ENCODE measurements at places on chromosomes 13 and 19.
A peak's percentile ranks its signal among the peaks of the same experiment; 100 is the strongest.

DNA sequence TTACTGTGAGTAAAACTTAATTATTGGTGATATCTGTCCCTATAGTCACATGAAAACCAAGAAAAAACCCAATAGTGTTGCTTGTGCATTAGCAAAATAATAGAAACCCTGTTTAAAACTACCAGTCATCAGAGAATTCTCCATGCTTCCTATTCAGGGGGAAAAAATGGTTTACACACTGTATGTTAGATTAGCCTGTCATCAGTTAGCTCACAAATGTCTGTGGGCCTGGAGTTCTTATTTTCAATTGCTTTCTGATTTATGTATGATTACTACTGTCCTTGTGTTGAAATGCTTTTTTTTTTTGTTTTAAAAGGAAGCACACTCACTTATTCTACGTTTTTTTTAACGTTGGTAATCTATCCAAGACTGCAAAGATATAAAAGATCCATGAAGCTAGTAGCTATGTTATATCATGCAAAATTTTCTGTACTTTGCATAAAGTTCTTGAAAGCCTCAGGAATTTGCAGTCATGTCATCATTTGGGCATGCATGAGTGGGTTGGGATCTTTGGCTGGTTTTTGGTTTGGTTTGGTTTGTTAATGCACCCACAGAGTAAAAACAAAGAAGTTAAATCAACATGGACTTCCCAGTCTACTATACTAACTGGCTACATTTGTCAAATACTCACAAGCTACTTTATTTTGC lies 25.9 kb downstream of the RXFP2 start:
- no peak overlapping the region for H3K4me3 ChIP-seq
- no peaks in the 10 kb centered on the region for H3K4me1 ChIP-seq
- H3K27ac ChIP-seq, result no peak overlapping the region
- no peak for DNase-seq

- DNase-seq, result no peak
- no peaks in the 10 kb centered on the region for H3K4me1 ChIP-seq
- no peaks in the 10 kb centered on the region for H3K27me3 ChIP-seq
Observed at GRCh38 chr13:20326809-20327208, 94.7 kb upstream of the GJB6 start.

- peak overlapping the region; percentile 44 for H3K4me3 ChIP-seq
- no peaks in the 10 kb centered on the region for H3K27me3 ChIP-seq
- H3K4me1 ChIP-seq, result peaks cover 11% of the 10 kb centered on the region
- no peak overlapping the region for H3K27ac ChIP-seq
Observed at GRCh38 chr19:4327877-4328242, 10.8 kb downstream of the STAP2 start.

DNA sequence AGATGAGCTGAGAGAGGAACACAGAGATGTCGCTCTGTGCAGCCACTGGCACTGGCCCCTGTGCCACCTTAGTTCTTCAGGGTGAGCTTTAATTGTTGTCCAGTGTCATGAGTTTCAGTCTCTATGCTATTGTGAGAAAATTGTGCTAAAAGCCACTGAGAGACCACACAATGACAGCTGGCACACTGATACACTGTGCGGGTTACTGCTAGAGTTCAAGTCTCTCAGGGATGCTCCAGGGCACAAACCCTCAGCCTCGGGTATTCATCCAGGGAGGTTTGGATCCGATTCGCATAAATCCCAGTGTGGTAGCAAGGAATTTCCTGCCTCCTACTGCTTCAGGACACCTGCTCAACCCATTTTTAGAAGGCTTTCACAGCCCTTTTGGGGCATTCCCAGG lies 68.1 kb upstream of the EDNRB start:
- no peak overlapping the region for H3K4me3 ChIP-seq
- H3K36me3 ChIP-seq, result no peaks in the 10 kb centered on the region
- DNase-seq, result no peak
- no peaks in the 10 kb centered on the region for H3K4me1 ChIP-seq

DNA sequence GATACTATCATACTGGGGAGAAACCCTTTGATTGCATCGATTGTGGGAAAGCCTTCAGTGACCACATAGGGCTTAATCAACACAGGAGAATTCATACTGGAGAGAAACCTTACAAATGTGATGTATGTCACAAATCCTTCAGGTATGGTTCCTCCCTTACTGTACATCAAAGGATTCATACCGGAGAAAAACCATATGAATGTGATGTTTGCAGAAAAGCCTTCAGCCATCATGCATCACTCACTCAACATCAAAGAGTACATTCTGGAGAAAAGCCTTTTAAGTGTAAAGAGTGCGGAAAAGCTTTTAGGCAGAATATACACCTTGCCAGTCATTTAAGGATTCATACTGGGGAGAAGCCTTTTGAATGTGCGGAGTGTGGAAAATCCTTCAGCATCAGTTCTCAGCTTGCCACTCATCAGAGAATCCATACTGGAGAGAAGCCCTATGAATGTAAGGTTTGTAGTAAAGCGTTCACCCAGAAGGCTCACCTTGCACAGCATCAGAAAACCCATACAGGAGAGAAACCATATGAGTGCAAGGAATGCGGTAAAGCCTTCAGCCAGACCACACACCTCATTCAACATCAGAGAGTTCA lies 12.9 kb upstream of the ZNF470 start:
- no peak for DNase-seq
- H3K27ac ChIP-seq, result no peak overlapping the region
- H3K27me3 ChIP-seq, result no peaks in the 10 kb centered on the region
- H3K4me1 ChIP-seq, result no peaks in the 10 kb centered on the region
- peaks cover 47% of the 10 kb centered on the region for H3K36me3 ChIP-seq

- no peaks in the 10 kb centered on the region for H3K36me3 ChIP-seq
- H3K4me1 ChIP-seq, result no peaks in the 10 kb centered on the region
- no peaks in the 10 kb centered on the region for H3K27me3 ChIP-seq
- no peak overlapping the region for H3K27ac ChIP-seq
- no peak for DNase-seq
Observed at GRCh38 chr13:49058761-49059160, 83.0 kb downstream of the FNDC3A start.

DNA sequence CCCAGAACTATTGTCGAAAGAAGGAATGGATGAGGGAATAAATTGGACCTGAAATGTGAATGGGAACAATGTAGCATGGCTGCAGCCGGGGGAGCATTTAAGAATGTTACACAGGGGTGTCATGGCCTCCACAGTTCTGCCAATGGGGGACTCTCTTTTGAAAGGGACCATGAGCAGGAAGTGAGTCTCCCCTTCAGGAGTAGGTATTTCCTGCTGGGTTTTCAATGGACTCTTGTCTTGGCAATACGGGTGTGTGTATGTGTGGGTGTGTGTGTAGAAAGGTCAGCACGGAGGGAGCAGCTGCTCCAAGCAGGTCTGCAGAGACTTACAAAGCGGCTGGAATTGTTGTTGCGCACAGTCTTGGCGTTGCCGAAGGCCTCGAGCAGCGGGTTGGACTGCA lies 24.4 kb downstream of the MYO1F start:
- H3K4me1 ChIP-seq, result no peaks in the 10 kb centered on the region
- H3K36me3 ChIP-seq, result no peaks in the 10 kb centered on the region
- H3K27ac ChIP-seq, result no peak overlapping the region
- peak; percentile 80 for DNase-seq

GRCh38 chr13:110633776-110634175 lies 18.4 kb downstream of the NAXD start:
- H3K27ac ChIP-seq, result no peak overlapping the region
- peaks cover 41% of the 10 kb centered on the region for H3K36me3 ChIP-seq
- no peak overlapping the region for H3K4me3 ChIP-seq
- no peaks in the 10 kb centered on the region for H3K27me3 ChIP-seq

DNA sequence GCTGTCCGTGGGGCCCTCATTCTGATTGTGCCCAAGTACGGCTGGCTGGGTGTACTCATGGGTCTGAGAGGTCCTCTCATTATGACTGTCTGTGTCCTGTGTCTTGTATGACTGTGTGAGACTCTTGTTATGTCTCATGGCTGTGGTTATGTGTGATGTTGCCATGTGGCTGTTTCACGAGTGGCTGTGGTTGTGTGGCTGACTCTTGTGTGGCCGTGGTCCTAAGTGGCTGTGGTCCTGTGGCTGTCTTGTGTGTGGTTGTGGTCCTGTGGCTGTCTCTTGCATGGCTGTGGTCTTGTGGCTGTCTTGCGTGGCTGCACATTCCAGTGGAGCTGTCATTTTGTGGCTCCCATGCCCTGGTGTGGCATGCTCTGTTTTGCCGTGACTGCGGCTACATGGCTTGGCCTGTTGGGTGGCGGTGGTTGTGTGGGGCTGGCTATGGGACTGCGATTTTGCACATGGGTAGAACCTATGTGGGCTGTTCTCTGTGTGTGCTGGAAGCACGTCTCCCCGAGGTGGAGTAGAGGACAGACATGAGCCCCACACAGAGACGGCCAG lies 2.5 kb downstream of the LYL1 start:
- H3K36me3 ChIP-seq, result no peaks in the 10 kb centered on the region
- no peak overlapping the region for H3K27ac ChIP-seq
- DNase-seq, result no peak
- no peaks in the 10 kb centered on the region for H3K27me3 ChIP-seq
- no peak overlapping the region for H3K4me3 ChIP-seq

- no peaks in the 10 kb centered on the region for H3K36me3 ChIP-seq
- H3K4me1 ChIP-seq, result peaks cover 12% of the 10 kb centered on the region
- peak; percentile 68 for DNase-seq
- no peaks in the 10 kb centered on the region for H3K27me3 ChIP-seq
- H3K27ac ChIP-seq, result peak overlapping the region; percentile 83
Observed at GRCh38 chr19:44587963-44588770, 25.2 kb upstream of the IGSF23 start.

DNA sequence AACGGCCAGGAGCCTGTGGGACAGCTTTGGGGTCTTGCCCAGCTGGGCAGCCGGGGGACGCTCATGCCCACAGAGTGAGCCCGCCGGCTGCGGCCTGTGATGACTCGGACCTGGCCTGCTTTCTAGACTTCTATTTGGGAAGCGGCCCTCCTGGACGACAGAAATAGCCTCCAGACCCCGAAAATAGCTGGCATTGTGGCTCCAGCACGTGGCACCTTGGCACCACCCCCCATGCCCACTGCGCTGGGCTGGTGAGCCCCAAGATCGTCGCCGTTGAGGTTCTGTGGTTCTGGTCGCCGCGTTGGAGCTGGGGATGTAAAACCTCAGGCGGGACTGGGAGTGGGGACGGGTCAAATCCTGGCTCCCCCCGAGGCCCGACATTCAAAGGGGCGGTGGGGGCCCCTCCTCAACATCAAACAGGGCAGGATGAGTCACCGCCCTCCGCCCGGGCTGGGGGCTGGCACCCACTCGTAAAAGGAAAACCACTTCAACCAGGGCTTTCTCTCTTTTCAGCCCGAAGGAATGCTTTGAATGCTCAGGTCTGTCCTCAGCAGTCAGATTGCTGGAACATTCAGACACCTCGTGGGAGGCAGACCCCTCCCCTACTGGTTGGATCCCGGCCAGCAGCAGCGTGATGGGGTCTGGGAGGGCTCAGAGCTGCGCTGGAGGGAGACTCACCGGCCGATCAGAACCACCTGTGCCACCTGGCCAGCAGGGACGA lies 42.1 kb downstream of the GADD45B start:
- H3K4me3 ChIP-seq, result no peak overlapping the region
- H3K27me3 ChIP-seq, result no peaks in the 10 kb centered on the region
- H3K36me3 ChIP-seq, result no peaks in the 10 kb centered on the region

DNA sequence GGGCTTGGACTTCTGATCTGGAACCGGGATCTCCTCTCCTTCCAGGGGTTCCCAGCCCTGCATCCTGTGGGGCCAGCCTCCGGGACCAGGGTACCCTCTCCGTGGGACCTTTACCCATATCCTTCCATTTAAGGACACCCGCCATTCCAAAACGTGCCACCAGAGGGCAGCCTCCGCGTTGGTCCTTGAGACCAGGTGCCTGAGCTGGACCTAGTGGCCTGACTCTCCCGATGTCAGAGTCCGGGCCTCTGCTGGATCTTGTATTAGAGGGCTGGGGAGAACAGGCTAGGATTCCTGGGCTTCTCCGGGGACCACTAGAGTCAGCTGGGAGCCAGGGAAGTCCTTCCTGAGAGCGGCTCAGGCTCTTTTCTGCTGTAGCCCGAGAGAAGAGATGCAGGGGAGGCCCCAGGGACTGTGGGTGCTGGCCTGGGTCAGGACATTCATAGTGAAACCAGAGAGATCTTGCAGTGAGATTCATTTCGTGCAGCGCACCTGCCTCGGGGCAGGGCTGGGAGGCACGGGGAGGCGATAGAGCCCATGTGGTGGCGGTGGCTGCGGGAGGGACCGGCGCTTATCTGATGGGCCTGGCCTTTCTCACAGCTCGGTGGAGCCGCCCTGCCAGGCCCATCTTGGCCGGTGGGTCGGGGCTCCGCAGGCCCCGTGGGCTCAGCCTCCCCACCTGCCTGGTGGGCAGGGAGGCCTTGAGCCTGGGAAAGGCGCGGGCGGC lies 9.8 kb upstream of the SLC7A10 start:
- no peaks in the 10 kb centered on the region for H3K36me3 ChIP-seq

DNA sequence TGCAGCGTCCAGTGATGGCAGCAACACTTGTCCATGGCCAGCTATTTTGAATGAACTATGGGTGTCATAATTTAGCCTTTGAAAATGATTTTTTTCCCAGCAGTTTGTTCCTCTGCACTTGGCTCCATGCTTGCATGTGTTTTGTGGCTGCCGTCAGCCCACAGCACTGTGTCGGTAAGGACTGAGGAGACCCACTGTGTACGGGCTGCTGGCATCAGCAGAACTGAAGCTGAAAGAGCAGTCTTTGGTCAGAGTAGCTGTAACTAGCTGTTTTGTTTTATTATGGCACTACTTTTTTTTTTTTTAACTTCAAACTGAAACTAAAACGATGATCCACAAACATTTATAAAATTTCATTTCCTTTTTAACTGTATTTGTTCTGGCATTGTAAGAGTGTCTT lies 50.3 kb upstream of the TEX29 start:
- no peaks in the 10 kb centered on the region for H3K27me3 ChIP-seq
- H3K4me1 ChIP-seq, result no peaks in the 10 kb centered on the region
- DNase-seq, result no peak
- H3K36me3 ChIP-seq, result peaks cover 2% of the 10 kb centered on the region
- H3K4me3 ChIP-seq, result no peak overlapping the region

GRCh38 chr19:13669780-13670355 lies 94.5 kb upstream of the MRI1 start:
- no peak overlapping the region for H3K27ac ChIP-seq
- H3K4me1 ChIP-seq, result no peaks in the 10 kb centered on the region
- H3K36me3 ChIP-seq, result no peaks in the 10 kb centered on the region
- no peak for DNase-seq
- H3K4me3 ChIP-seq, result no peak overlapping the region

DNA sequence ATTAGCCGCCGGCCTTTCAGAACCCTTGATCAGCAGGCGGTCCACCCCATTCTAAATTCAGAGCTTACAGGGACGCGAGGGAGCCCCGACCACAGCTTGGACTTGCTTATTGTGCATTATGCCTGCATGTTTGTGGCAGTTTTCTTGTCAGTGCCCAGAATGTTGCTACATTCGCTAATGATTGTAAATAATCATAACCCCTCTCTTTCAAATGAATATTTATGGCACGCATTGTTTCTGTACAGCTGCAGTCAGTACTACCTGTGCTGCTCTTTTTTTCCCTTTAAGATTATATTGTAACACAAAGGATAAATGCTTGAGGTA lies 321 bp upstream of the VPS36 start:
- DNase-seq, result no peak
- H3K4me3 ChIP-seq, result peak overlapping the region; percentile 97
- H3K4me1 ChIP-seq, result peaks cover 22% of the 10 kb centered on the region
- no peaks in the 10 kb centered on the region for H3K27me3 ChIP-seq
- no peaks in the 10 kb centered on the region for H3K36me3 ChIP-seq

- peak overlapping the region; percentile 85 for H3K27ac ChIP-seq
- no peak overlapping the region for H3K4me3 ChIP-seq
- H3K27me3 ChIP-seq, result no peaks in the 10 kb centered on the region
- peaks cover 3% of the 10 kb centered on the region for H3K36me3 ChIP-seq
- peaks cover 40% of the 10 kb centered on the region for H3K4me1 ChIP-seq
Observed at GRCh38 chr19:54469496-54469934, 3.6 kb downstream of the CDC42EP5 start.

All from A673 (cell line).